ENCODE measurements at places on chromosomes 16 and 17.

DNA sequence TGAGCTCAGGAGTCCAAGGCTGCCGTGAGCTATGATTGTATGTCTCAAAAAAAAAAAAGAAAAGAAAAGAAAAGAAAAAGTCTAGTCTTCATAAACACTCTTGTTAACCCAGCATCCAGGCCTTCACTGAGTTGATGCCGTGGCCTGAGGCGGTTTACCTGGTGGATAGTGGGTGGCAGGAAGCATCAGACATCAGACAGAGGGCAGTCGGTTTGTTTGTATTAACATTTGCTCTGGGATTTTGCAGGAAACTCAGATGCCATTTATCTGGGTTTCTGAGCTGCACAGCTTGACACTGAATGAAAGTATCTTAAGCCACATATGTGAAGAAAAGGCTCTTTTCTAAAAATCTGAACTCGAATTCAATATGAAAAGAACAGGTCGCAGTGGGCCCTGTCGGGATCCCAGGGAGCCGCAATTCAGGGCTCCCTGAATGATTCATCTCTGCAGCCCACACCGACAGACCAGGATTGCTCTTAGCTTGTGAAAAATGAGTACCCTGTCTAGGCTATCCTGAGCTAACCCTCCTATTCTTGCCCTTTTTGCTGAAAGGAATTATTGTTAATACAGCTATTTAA, 1.1 kb upstream of the DBNDD1 start:
- no peak for DNase-seq

- DNase-seq = no peak
Observed at GRCh38 chr16:86240716-86241363, 269.5 kb upstream of the FOXF1 start.

- no peak for DNase-seq
Observed at GRCh38 chr16:10609402-10609774, 29.0 kb upstream of the EMP2 start.

- DNase-seq = no peak
Observed at GRCh38 chr17:70857351-70857750, 688.0 kb downstream of the KCNJ2 start.

- DNase-seq = no peak
Observed at GRCh38 chr17:69528035-69528434, 113.5 kb downstream of the MAP2K6 start.

- DNase-seq = peak; percentile 56
Observed at GRCh38 chr16:71358464-71358998, at the start of gene CALB2. Gene CALB2, plus strand, starts transcription at chr16:71358723. Its CDS starts 70 bp downstream, at chr16:71358793.

DNA sequence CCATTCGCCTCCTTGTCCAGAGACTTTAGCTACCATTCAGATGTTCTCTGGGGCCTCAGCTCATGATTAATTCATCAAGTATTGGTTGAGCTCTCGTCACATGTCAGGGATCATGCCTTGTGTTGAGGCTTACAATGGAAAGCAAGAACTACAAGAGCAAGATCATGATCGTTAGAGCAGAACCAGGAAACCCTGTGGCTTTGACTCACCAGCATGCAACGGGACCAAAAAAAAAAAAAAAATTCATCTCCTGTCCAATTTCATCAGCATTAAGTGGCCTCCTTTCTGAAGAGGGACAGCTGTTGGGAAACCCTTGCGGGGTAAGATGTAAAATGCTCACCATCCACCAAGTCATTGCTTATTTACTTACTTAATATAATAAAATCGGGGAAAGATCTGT, 12.1 kb upstream of the USP10 start:
- no peak for DNase-seq

DNA sequence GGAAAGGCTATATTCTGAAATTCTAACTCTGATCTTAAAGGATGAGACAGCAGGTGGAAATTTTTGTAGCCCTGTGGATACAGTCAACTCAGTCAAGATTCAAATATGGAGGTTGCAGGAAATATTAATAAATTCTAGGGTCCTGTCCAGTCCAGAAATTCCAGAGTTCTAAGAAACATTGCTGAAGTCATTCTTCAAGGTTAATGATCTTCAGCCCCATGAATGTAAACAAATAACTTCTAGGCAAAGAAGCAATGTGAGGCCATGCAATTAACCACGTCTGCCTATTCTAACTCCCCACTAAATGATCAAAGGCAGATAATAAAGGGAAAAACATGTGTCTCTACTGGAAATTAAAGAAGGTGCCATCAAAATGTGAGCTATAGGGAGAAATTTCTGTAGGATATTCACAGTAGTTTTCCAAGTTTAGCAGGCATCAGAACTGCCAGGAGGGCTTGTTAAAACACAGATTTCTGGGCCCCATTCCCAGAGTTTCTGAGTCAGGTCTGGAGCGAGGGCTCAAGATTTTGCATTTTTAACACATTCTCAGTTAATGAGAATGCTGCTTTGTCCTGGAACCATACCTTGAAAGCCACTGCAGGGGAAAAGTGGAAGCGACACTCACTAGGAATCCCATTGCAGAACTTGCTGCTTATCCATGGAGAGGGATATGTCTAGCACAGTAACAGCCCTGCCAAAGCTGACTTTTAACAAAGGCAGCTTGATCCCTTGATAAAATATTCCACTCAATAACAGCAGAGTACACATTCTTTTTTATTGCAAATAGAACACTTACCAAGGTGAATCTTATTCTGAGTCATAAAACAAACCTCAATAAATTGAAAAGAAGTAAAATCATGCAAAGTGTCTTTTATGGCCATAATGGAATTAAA, 61.8 kb downstream of the DNAH3 start:
- no peak for DNase-seq

DNA sequence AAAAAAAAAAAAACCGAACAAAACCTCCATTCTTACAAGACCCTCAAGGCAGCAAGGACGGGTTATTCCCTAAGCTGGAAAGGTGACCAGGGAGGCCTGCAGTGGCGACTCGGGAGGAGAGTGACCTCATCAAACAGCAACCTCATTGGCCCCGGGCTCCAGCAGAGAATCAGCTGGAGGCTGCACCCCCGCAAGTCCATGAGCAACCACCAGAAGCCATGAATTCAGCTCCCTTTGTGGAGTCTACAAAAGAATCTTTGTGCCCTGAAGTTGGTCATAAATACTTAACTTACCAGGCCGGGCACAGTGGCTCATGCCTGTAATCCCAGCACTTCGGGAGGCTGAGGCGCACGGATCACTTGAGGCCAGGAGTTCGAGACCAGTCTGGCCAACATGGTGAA, 80.9 kb upstream of the CREBBP start:
- peak; percentile 44 for DNase-seq

GRCh38 chr16:73420676-73421075, 372.7 kb upstream of the ZFHX3 start:
- no peak for DNase-seq

- DNase-seq = no peak
Observed at GRCh38 chr17:59372138-59372751, 40.8 kb downstream of the YPEL2 start.

- no peak for DNase-seq
Observed at GRCh38 chr16:56960681-56961281, 969 bp upstream of the CETP start.

DNA sequence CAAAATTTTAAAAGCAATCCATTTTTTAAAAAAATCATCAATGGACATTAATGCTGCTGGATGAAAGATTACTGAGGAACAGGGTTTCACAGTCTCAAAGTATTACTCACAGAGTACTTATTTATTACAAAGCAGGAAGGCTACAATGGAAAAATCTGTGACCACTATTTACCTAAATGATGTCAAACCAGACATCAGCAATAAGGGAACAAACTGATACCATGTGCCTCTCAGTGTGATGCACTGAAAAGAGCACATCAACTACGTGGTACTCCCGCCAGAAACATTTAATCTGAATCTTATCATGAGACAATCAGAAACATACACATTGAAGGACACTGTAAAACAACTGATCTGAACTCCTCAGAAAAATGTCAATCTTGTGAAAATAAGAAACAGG, 124.2 kb downstream of the PARN start:
- no peak for DNase-seq

DNA sequence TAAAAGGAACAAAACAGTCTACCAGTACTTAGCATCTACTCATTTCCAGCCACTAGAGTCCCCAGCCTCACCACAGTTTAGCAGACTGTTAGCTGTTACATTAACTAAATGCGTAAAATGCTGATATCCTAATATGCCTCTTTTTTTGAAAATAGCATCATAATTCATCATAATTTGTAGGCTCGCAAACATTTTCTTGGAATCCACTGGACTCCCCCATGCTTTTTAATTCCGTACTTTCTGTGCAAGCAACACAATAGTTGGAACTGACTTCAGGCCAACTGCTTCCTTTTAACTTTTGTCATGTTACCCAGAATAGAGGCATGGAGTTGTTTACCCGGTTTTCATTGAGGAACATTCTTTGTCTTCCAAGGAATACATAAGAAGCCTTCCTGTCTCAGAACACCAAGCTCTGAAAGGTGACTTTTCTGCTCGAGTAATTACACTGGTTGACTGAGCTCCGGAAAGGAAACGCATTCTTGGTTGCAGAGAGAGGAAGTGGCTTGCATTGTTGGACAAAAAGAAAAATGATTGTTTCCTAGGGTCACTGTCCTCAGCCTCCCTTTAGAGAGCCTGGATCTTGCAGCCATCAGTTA, 30.9 kb upstream of the SEC14L1 start:
- DNase-seq = no peak

- DNase-seq = no peak
Observed at GRCh38 chr16:30725418-30725792, 22.8 kb upstream of the PHKG2 start.

GRCh38 chr17:73286863-73287296, 24.9 kb downstream of the CDC42EP4 start:
- DNase-seq = no peak

DNA sequence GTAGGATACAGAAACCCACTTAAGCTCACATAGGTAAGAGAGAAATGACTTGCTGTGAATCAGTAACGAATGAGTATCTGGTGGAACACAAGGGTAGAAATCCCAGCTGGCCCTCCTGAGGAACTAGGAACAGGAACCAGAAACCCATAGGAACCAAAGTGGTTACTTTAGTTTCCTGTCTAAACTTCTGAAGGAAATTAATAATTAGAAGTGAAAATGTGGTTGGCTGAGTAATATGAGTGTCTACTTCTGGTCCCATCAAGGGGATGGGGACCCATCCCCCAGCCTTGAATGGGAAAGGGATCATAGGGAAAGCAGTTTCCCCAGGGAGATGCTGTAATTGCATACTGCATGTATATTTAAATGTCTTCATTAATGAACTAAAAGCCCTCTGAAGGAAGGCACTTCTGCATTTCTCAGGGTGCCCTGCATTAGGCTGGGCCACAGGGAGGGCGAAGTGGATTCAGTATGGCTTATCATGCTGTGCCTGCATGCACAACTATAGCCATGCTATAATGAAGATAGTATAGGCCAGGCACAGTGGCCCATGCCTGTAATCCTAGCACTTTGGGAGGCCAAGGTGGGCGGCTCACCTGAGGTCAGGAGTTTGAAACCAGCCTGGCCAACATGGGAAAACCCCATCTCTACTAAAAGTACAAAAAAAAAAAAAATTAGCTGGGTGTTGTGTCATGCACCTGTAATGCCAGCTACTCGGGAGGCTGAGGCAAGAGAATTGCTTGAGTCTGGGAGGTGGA, 45.6 kb downstream of the CYB5B start:
- no peak for DNase-seq

DNA sequence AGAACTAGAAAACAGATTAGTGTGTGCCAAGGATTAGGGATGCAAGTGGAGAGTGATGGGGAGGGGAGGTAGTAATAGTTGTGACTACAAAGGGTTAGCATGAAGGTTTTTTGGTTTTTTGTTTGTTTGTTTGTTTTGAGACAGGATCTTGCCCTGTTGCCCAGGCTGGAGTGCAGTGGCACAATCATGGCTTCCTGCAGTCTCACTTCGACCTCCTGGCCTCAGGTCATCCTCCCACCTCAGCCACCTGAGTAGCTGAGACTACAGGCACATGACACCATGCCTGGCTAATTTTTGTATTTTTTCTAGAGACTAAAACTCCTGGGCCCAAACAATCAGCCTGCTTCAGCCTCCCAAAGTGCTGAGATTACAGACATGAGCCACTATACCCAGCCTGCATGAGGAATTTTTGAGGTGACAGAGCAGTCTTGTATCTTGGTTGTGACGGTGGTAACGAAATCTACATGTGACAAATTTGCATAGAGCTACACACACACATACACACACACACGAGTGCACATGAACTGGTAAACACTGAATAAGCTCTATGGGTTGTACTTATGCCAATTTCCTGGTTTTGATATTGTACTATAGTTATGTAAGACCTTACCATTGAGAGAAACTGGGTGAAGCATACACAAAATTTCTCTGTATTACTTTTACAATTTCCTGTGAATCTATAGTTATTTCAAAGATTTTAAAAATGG, 59.6 kb upstream of the TOM1L1 start:
- DNase-seq = no peak

- no peak for DNase-seq
Observed at GRCh38 chr17:79574656-79575055, 36.2 kb downstream of the RBFOX3 start.

GRCh38 chr16:16099320-16099719, 124.0 kb downstream of the ABCC6 start:
- DNase-seq = no peak

GRCh38 chr16:70349783-70350182, 3.1 kb downstream of the DDX19A start:
- DNase-seq = no peak

DNA sequence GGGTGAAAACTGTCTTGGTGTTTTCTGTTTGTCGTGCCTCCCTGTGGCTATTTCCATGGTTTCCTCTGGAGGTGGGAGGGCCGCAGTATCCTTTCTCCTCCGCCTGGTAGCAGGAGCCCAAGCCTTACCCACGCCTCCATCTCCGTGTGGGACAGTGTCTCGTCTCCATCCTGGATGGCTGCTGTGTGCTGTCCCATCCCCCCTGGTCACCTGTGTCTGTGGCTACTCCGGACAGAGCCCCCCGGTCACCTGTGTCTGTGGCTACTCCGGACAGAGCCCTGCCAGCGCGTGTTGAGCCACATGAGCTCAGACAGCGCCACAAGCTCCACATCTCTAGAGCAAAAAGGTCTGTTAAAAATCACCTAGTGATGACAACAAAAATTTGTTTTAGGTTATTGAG, 198.2 kb upstream of the CHMP6 start:
- DNase-seq = no peak

DNA sequence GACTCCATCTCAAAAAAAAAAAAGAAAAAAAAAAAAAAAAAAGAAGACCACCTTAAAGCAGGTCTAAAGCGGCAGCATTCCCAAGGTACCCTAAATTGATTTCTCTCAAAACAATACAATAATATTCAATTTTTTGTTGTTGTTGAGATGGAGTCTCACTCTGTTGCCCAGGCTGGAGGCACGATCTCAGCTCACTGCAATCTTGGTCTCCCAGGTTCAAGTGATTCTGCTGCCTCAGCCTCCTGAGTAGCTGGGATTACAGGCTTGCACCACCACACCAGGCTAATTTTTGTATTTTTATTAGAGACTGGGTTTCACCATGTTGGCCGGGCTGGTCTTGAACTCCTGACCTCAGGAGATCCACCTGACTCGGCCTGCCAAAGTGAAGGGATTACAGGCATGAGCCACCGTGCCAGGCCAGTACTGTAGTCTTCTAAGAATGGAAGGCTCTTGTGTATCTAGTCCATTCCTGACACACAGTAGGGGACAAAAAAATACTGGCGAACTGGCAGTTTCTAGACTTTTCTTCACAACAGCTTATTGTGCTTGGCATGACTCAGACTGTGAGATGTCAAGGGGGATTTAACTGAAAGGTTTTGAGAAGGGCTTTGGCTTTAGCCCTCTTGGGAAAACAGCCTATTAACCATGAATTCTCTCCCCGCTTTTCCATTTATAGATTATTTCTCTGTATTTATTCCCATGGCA, 17.3 kb downstream of the CDR2 start:
- DNase-seq = no peak

GRCh38 chr16:87463722-87464690, 28.8 kb downstream of the ZCCHC14 start:
- DNase-seq = peak; percentile 81

Data from natural killer cell treated with Interleukin-12 subunit alpha and Interleukin-12 subunit beta and Interleukin-15 and Interleukin-18, amount 100 ng/mL, for 72 hours (primary cell).